ENCODE measurements at places on chromosomes 7 and 10.

GRCh38 chr10:91146146-91146545 is 74.3 kb upstream of the PCGF5 start:
- DNase-seq, result no peak

DNA sequence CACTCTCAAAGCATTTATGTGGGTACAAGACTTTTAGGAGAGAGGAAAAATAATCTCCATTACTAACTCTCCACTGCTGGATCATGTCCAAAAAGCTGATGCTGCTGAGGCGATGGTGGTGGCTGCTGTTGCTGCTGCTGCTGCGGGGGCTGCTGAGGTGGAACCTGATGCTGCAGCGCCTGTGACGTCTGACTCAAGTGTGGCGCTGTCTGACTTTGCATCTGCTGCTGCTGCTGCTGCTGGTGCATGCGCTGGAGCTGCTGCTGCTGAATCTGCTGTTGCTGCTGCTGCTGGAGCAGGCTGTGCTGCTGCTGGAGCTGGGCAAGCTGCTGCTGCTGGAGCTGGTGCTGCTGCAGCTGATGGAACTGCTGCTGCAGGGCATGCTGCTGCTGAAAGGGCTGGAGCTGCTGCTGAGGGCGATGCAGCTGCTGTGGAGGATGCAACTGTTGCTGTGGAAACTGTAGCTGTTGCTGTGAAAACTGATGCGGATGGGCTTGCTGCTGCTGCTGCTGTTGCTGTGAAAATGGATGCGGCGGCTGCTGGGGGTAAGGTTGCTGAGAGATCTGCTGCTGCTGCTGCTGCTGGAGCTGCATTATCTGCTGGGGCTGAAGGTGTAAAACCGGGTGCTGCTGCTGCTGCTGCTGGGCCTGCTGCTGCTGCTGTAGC is 34.5 kb downstream of the PAXIP1 start:
- DNase-seq, result no peak

DNA sequence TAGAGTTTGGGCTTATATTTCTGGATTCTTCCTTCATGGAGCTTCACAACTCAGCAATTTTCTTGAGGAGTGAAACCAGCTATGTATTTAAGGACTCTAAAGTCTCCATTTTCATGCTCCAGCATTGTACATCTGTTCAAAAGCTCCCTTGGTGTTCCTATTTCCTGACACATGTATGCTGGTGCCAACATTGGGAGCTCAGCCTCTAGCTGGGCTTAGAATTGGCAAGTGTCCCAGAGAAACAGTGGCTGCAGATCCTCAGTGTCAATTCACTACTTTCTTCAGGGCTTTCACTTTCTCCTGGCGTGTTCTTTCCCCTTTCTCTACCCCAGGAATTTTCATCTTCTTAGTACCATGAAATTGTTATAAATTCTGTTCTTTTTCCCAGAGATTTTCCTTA is 103.1 kb downstream of the ZNF467 start:
- peak; percentile 80 for DNase-seq

DNA sequence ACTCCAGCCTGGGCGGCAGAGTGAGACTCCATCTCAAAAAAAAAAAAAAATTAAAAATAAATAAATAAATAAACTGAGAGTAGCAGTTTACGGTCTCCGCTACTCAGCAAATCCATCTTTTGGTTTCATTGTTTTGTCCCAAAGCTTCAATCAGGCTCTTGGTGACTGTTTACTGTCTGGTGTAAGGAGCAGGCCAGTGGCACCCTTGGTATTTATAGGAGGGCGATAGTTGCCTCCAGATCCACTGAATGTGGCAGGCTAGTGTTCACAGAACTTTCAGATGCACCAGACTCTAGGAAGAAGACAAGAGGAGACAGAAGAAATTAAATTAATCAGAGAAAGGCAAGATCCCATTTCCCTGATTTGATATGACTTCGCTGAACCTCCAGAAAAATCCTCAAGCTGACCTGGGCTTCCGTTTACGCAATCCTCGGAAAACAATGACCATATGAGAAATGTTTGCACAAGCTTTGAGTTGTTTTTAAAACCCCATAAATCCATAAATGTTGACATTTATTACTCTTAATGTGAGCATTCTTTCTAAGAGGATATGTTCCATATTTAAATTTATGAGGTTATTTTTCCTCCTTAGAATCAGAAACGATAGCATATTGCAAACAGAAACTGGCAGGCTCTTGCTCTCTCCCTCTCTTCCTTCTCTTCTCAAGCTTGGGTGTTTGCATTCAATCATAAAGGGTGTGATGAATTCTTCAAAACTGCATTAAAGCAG is 7.1 kb upstream of the MUC3A start:
- no peak for DNase-seq

DNA sequence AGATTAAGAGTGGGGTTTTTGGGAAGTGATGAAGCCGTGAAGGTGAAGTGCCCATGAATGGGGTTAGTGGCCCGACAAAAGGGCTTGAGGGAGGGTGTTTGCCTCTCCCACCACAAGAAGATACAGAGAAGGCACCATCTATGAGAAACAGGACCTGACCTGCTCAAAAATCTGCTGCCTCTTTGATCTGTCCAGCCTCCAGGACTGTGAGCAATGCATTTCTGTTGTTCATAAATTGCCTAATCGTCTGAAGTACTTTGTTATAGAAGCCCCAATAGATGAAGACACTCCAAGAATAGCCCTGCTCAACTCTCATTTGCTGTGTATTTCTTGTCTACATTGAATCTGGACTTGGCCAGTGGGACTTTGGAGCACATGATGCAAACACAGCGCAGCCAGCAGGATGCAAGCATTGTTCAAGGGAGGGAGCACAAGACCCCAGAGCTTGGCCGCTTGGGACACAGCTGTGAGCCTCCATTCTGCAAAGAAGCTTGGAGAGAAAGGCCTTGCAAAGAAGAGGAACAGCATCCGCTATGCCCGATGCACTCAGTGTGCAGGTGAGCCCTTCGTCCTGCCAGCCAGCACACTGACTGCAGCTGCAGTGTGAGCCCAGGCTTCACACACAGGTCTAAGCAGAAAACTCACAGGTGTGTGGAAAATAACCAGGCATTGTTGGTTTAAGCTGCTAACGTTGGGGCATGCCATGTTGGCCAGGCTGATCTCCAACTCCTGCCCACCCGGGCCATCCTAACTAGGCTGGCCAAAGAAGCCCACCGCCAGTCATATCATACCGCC is 73.2 kb upstream of the KLF6 start:
- DNase-seq, result no peak

GRCh38 chr7:156157409-156158012 is 345.2 kb upstream of the SHH start:
- DNase-seq, result no peak

- no peak for DNase-seq
Observed at GRCh38 chr10:68007356-68007755, 67.7 kb downstream of the HERC4 start.
